ENCODE measurements at places on chromosomes 4 and X. TPM values are rescaled to one million over a fixed set of nuclear protein-coding genes. Genes with fewer than 3 reads are reported as not detected.

The POU4F2 gene
- not detected for total RNA-seq

The ANXA3 gene
- total RNA-seq: 2.1 TPM

The EDA gene
- total RNA-seq: 0.59 TPM

The CPE gene
- total RNA-seq: 6.9 TPM

- peak; percentile 15 for DNase-seq
Observed at GRCh38 chr4:16573739-16574138, 324.7 kb downstream of the LDB2 start.

DNA sequence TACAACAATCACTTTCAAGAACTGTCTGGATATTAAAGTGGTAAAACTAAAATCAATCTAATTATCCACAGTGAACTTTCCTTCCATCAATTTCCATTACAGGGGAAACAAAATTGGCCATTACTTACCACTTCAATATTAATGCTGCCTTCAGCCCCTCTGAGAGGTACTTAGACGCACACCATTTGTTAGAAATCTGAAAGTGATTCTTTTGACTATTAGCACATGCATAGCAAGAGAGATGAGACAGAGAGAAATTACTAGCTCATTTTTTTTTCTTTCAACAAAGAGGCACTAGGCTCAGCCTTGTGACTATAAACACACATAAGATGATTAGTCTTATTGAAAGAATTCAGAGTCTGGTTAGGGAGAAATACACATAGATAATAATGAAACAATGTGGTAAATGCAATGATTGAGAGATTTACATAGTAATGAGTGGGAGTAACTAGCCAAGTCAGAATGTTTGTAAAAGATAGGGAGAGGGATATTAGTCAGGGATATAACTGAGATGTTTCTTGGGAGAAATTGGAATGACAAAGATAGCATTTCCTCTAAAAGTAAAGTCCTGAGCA lies 93.3 kb downstream of the YIPF7 start:
- no peak for DNase-seq

DNA sequence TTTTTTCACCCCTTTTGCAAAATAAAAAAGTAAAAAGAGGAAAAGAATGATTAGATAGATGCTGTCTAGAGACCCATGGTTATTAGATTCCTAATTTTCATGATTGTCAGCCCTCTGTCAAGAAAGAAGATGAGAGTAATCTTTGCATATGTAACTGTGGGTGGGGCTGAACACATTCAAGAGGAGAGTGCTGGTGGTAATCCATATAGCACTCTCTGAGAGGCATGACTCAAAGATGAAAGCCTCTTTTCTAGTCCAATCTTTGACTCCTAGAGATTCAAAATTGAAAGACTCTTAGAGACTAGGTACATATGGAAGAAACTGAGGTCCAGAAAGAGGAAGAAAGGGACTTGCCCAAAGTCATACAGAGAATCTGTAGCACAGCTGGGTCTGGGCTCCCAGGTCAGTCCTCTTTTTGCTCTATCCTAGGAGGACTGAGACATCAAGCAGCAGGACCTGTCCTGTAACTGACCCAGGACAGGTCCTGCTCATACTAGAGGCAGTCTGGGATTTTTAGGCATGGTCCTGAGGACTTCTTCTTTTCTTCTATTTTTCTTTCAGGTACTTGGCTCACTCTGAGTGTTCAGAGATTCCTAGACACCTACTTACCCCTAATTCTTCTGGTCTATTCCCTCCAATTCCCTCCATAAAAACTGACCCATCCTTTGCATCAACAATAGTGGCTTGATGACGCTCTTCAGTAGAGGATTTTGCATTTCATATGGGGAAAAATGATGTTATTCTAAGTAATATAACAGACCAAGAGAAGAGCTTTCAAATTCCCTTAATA lies 23.8 kb downstream of the VSIG4 start:
- no peak for DNase-seq

DNA sequence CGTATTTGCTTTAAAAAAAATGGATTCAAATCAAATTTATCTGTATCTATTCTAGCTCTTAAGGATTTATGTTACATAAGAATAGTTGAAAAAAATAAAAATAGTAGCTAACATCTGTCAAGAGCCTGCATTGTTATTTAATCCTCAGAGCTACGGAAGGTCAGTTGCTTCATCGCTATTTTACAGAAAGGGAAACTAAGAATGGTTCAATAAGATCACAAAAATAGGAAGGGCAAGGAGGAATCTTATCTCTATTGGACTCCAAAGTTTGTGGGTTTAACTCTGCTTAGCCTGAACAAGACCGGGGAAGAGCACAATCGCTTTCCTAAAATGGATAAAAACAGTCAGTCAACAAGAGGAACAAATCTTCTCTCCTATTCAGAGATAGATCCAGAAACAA lies 270.2 kb upstream of the SMIM31 start:
- DNase-seq: no peak

DNA sequence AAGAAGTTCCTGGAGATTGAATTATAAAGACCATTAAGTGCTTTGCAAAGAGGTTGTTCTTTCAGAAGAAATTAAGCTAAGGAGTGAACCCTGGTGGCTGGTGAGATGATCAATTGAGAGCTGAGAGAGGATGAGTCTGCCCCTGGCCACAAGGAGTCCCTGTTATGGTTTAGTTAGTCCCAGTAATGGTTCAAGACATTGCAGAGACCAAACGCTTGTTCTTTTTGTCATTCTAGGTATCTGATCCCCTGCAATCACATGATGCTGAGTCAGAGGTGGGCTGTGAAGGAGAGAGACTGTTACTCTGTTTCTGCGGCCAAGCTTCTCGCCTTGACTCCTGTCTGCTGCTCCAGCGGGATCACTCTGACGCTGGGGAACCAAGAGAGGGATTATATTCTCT lies 114.5 kb downstream of the GATB start:
- no peak for DNase-seq

DNA sequence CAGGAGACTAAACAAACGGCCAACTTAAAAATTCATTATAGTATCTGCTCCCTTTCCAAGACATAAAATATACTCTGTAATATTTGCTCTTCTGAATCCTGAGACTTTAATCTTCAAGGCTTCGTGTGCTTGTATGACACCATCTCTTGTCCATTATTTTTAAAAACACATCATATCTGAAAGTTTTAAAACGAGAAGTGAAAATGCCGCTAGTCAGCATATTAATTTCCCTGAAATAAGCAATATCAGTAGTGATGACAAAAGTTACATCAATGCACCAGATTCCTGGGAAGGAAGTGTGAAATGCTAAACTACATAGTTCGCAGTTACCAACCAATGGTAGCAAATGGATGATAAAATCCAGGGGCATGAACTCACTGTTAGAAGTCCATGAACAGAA lies 66.8 kb upstream of the EXOC1L start:
- DNase-seq: no peak
